RWPE1 (cell line): ENCODE measurements at places on chromosomes 5 and 9.

DNA sequence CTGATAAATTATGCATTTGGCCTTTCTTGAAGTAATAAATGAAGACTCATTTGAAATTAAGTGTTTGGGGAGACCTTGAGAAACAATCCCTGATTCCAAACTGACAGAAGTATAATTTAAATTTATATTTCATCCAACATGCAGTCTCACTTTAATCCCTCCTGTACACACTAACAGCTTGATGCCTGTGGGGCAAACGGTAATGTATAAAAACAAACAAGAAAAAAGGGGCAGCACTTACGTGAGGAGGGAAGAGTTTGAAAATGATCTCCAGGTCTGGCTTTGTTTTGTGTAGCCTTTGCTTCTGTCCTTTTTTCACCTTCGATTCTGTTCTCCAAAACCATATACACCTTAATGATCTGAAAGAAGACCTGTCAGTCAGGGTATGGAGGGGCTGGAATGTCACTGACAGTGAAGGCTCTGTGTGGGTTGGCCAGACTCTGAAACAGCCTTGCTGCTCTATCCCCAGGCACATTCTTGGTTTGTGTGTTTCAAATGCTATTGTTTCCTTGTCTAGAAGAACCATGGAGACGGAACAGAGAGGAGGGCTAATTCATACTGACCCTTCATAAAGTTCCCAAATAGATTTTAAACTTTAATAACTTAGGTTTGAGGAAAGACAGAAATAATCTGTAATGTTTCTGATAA is 338.2 kb upstream of the WWC1 start:
- DNase-seq, result no peak

- DNase-seq, result peak; percentile 90
Measured at GRCh38 chr9:128636024-128636390, 20.6 kb downstream of the DYNC2I2 start.

- DNase-seq, result no peak
Measured at GRCh38 chr9:134167530-134167931, 3.2 kb upstream of the RNU6ATAC start.

GRCh38 chr9:13053504-13053903 is 226.0 kb downstream of the MPDZ start:
- peak; percentile 14 for DNase-seq

DNA sequence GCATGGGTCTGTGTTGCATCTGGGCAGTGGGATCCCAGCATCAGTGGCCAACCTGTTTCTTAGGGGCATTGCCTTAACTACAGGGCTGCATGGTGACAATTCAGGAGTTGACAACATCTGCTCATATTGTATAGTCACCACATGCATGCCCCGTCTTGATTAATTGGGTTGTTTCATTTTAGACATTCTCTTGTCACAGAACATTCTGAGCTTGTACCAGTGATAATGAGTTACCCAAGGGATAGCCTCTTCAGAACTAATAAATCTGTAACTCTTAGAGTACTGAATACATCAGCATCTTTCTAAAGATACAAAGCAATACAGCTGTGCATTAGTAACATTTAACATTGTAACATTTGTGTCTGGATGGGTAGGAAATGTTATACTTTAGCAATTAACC is 426.5 kb upstream of the CD180 start:
- DNase-seq, result no peak

- no peak for DNase-seq
Measured at GRCh38 chr5:9222054-9222976, 323.6 kb downstream of the SEMA5A start.

GRCh38 chr5:131265311-131265803 is 1.5 kb downstream of the CDC42SE2 start:
- DNase-seq, result peak; percentile 40

DNA sequence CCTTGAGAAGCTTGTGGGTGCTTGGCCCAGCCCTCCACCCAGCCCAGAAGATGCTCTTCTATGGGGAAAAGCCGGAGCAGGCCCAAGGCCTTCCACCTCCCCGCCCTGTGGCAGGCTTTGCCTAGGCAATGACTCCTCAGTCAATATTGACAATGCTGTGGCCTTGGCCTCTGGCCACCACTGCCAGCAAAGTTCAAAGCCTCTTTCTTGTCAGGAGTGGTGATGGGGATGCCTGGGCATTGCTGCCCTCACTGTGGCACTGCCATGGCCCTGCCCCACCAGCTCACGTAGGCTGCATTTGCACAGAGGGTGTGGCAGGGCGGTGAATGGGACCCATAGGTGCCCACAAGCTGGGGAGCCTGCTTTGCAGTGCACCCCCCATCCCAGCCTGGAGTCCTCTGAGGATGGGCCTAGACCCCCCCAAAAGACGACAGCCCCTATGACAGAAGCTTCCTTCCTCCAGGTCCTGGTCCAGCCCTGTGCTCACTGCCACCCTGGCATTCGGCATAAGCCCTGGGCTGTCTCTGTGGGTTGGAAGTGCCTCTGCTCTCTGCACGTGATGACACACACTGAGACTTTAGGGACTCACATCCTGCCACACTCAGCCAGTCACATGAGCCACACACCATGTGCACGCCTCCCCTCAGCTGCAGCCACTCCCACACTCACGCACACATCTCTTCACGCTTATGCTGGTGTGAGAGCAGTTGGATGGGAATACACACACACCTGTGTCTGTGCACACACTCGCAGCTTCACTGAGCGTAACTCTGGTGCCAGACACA is 31.1 kb downstream of the MORN5 start:
- no peak for DNase-seq

- DNase-seq, result no peak
Measured at GRCh38 chr5:7391814-7392692, 3.9 kb upstream of the ADCY2 start.

DNA sequence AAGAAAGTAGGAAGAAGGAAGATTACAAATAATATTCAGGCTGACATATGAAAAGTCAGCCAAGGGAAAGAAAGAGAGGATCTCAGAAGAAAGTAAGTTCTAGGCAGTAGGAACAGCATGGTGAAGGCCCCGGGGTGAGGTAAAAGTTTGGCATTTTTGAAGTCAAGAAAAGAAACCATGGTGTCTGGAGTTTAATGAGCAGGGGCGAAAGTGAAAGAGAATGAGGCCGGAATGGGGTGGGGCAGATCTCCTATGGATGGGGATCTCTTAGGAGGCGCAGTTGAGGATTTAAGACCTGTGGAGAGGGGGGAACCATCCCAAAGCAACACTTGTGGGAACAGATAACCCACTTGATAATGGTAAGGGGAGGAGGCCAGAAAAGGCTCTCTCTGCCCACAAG is 42.3 kb upstream of the SMAD5 start:
- no peak for DNase-seq

GRCh38 chr5:179317411-179318220 is 27.6 kb downstream of the ADAMTS2 start:
- no peak for DNase-seq

GRCh38 chr5:96776621-96777020 is 31.1 kb downstream of the ERAP1 start:
- DNase-seq, result no peak

DNA sequence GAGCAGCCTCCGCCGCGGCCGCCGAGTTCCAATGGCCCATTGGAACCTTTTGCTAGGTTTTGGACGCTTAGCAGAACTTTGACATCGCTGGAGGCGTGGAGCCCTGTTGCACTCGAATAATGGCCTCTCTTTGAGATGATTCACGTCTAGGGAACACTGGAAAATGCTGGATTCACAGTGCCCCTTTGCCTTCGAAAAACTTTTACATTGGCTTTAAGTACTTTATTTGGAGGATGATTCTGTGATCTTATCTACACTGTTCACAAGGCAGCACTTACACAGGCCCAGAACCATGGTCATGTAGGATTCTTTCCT is 536 bp upstream of the PPIC start:
- DNase-seq, result no peak

DNA sequence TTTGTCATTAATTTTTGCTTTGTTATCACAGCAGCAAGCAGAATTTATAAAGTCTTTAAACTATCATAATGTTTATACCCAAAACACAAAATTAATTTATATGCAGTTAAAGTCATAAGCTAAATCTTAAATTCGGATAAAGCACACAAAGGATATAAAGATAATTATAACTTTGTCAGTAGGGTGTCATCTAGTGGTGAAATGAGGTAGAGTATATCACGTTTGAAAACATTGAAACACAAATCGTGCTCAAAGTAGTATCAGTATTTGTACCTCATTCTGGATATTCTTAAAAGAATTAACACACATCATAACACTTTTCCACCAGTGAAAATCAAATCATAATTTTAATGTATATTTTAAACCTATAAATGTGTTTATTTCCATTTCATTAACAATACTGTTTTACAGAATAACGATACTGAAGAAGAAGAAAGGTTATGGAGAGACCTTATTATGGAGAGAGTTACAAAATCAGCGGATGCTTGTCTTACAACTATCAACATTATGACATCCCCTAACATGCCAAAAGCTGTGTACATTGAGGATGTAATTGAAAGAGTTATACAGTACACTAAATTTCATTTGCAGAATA is 129.5 kb downstream of the NIPBL start:
- peak; percentile 13 for DNase-seq

GRCh38 chr5:179051784-179052183 is 8.4 kb upstream of the ZNF354C start:
- no peak for DNase-seq

DNA sequence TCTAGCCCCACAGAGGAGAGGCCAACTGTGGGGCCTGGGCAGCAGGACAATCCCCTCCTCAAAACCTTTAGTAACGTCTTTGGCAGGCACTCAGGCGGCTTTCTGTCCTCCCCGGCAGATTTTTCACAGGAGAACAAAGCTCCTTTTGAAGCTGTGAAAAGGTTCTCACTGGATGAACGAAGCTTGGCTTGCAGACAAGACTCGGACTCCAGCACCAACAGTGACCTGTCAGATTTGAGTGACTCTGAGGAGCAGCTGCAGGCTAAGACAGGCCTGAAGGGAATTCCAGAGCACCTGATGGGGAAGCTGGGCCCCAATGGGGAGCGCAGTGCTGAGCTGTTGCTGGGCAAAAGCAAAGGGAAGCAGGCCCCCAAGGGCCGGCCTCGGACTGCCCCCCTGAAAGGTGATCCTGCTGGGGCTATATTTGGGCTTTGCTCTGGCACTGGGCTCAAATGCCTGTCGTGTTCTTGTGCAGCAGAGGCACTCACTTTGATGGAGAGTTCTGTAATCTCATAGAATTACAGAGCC is 39.4 kb downstream of the KDM3B start:
- DNase-seq, result no peak

DNA sequence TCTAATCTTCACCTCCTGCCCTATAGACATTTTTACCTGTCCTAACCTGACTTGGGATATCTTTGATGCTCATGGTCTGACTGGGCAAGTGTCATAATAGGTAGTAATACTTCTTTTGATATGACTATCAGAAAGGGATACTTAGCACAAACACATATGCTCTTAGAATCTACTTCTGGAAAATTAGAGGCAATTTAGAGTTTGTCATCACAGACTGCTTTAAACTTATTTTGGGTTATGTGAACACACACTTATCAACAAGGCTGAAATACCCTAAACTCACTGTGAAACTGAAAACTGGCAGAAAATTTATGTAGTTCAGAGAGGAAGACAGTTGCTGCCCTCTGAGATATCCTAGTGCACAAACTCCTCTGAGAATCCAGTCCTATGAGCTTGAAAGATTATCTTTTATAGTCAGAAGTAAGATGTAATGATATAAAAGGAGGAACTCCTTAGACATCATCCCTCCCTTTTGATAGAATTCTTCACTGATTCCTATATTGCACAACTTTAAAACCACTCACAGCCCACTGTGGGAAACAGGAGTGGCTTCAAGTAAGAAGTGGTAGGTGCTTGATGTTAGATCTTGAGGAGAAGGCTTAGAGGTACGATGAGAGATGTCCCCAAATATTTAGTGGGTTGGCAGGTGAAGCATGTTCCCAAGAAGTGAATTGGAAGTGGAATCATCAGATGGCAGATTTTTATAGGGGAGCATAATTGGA is 273.3 kb downstream of the MAN2A1 start:
- no peak for DNase-seq

DNA sequence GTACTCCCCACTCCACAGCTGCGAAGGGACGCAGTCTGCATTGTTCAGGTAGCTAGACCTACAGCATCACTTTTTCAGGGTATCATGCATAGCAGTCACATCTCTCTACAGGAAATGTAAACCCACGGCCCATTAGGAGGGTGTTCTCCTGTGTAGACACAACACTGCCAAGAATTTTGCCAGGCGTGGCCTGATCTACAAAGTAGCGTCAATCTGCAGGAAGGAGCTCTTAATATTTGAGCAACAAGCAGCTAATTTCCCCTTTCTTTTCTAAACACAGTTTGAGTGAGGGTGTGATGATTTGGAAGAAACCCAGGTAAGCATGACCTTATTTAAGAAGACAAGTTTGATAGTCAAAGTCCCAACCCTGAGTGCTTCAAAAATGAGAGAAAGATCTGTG is 419.0 kb downstream of the GADD45G start:
- DNase-seq, result no peak

DNA sequence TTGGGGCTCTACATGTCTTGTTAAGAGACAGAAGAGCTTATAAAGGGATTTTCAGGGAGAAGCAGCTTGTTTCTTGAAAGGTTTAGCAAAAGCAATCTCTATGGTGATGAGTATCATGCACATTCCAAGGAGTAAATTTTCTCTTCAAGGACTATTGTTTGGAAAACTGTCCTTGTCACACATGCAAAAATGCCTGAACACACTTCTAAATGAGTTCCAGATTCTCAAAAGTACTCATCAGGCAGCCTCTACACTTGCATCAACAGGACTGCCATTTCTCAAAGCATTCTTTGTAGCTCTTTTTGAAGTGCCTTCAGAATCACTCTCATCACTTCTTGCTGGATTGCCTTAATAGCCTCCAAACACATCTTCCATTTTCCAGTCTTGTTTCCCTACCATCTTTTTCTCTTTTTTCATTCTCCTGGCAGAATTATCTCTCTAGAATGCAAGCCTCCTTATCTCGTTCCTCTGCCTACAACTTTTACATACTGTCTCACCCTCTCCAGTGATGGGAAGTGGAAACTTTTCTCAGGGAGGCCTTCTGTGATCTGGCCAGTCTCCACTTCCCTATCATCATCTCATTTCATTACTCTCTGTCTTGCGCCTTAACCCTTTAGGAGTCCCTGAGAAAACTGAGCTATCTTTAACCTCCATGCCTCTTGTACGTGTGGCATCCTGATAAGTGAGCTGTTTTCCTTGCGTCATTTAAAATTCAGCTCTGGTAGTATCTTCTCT is 631.5 kb upstream of the TLE4 start:
- no peak for DNase-seq

GRCh38 chr5:93572101-93572607 is 8.9 kb downstream of the NR2F1-AS1 start:
- no peak for DNase-seq

- no peak for DNase-seq
Measured at GRCh38 chr5:15936505-15937245, 242.9 kb downstream of the MARCHF11 start.
